Uterus (tissue), 4 donors: ENCODE measurements at places on chromosomes 5 and 9.

DNA sequence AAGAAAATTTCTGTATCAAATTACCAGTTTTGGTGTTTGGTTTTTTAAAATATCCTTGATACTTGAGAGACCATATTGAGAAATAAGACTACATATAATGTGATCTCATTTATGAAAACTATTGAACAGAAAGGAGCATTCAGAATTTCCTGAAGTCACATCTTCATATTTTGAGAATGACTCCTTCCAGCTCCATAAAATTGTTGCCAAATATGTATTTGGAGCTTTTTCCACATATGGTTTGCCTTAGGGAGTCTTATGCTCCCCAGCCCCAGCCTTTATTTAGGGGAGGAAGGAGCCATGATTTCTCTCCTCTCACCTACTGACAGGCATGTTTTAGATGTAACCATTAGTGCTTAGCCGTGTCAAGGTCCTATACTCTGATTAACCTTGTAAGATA lies 51.1 kb downstream of the GCNT1 start:
- no peaks in the 10 kb centered on the region for H3K36me3 ChIP-seq
- no peak overlapping the region for H3K27ac ChIP-seq
- no peak overlapping the region for H3K4me3 ChIP-seq
- H3K4me1 ChIP-seq, result no peaks in the 10 kb centered on the region
- H3K27me3 ChIP-seq, result no peaks in the 10 kb centered on the region

GRCh38 chr9:134405527-134405926 lies 79.3 kb downstream of the RXRA start:
- no peaks in the 10 kb centered on the region for H3K36me3 ChIP-seq
- no peak overlapping the region for H3K4me3 ChIP-seq
- no peaks in the 10 kb centered on the region for H3K27me3 ChIP-seq
- H3K27ac ChIP-seq, result peak overlapping the region; percentile 51
- peaks cover 6% of the 10 kb centered on the region for H3K4me1 ChIP-seq

- no peaks in the 10 kb centered on the region for H3K4me1 ChIP-seq
- no peak overlapping the region for H3K4me3 ChIP-seq
- DNase-seq, result no peak
- no peaks in the 10 kb centered on the region for H3K27me3 ChIP-seq
- H3K36me3 ChIP-seq, result no peaks in the 10 kb centered on the region
- no peak overlapping the region for H3K27ac ChIP-seq
These were observed 19.8 kb upstream of the ITGA1 start for GRCh38 chr5:52767766-52768480.

- H3K4me1 ChIP-seq, result peaks cover 76% of the 10 kb centered on the region
- no peaks in the 10 kb centered on the region for H3K36me3 ChIP-seq
- peak; percentile 76 for DNase-seq
These were observed 48.7 kb downstream of the RXRA start for GRCh38 chr9:134375011-134375390.
